H4 (cell line): ENCODE measurements at places on chromosomes 2 and 18.

DNA sequence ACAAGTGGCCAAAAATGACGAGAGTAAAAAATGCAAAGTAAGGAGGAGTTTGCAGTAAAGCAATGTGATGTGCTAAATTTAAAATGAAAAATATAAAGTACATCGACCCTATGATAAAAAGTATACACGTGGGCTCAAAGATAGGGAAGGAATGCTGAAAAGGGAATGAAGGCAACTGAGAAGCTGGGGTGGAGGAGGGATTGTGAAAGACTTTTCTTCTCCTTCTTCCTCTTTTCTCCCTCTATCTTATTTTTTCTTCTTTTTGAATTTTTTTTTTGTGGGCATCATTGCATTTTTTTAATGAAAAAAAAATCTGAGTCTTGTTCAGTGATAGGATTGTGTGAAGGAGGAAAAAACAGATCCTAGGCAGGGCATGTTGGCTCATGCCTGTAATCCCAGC lies 57.6 kb upstream of the STK17B start:
- DNase-seq: no peak

GRCh38 chr2:15810477-15811150 lies 129.7 kb upstream of the MYCN start:
- DNase-seq: no peak

DNA sequence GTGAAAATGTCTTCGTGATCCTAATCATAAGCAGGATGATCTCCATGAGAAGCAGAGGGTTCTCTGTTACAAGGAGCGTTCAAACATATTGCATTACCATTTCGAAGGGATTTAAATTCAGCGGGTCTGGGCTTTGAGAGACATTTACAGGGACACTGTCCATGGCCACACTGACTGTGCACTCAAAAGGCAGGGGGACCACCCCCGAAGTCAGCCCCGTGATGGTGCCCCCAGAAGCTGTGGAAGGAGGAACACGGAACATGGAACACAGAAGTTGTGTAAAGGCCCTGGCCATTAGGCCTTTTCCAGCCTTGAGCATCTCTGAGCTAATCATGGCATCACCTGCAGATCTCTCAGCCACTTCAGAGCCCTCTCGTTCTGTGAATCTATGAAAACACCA lies 268.4 kb upstream of the MYT1L start:
- no peak for DNase-seq

- no peak for DNase-seq
Observed at GRCh38 chr2:124120246-124120645, 95.2 kb downstream of the CNTNAP5 start.

GRCh38 chr2:222993920-222994650 lies 57.9 kb upstream of the KCNE4 start:
- peak; percentile 63 for DNase-seq

DNA sequence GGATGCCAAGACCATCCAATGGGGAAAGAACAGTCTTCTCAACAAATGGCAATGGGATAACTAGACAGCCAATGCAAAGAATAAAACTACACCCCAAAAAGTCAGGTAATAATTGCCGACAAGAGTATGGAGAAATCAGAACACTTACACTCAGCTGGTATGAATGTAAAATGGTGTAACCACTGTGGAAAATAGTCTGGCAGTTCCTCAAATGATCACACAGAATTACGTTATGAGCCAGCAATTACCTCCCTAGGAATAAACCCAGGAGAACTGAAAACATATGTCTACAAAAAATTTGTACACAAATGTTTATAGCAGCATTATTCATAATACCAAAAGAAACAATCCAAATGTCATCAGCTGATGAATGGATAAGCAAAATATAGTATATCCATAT lies 8.8 kb downstream of the IWS1 start:
- DNase-seq: no peak

DNA sequence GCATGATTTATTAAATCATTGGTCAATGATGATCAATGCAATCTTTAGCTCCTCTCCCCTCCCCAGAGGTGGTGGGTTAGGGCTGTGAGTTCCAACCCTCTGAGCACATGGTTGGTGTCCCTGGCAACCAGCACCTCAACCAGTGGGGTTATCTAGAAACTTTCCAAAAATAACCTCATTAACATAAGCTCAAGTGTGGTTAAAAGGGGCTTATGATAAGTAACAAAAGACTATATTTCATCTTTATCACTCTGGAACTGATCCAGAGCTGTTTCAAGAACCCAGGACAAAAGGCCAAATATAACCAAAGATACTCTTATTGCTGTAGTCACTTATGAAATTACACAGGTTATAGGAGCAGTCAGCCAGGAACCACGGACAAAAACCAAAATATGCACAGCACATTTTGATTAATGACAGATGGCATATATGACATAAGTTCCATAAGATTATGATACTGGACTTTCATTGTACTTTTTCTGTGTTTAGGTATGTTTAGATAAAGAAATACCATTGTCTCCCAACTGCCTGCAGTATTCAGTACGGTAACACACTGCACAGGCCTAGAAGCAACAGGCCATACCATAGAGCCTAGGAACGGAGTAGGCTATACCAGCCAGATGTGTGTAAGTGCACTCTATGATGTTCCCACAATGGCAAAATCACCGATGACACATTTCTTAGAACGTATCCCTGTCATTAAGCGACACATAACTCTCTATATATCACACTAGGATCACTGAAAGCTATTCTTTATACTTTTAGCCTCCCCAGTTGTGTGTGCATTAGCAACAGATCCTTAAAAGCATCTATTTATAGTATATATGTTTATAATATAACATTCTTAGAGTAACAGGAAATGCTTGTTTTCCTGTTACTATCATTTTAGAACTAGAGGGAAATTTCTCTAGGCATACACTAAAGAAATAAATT lies 31.9 kb downstream of the KIDINS220 start:
- no peak for DNase-seq

DNA sequence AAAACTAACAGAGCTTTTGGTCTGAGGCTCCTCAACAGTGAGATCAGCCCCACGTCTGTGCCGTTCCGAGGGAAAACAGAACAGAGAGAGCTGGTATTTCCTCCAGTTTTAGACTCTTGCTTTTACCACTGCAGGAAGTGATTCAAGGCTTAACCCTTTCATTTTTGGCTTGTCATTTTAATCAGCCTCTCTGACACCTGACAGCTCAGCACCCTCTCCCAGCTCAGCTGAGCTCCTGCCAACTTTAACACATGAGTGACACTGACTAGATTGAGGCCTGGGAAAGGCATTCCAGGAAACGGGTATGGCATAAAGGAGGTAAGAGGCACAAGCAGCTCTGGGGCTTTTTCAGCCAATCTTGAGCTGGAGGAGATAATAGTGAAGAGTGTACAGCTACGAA lies 239.4 kb upstream of the SKOR2 start:
- no peak for DNase-seq

DNA sequence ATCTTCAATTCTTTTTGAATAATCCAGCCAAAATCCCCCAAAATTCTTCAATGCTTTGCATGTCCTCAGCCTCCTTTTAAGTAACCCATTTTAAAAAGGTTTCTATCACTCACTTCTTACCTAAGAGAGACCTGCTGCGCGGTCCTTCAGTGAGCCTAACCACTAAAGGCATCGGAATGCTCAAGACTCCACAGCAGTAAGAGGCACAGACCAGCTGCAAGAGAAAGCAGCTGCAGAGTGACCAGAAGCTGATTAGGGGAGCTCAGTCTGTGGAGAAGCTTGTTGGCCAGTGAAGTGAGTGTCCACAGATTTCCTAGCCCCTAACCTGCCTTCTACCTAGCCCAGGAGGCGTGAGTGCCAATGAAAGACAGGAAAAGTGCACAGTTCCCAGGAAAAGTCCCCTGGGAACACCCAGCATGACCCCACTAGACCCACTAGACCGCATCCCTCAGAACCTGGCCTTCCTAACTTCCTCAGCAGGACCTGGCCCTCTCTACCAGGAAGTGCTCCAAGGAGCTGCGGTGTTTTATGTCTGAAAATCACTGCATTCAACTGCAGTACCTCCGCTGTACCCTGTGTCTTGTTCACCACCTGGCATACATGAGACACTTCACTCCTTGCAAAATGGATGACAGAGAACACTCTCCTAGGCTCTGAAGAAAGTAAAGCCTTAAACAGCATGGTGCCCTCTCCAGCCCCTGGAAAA lies 10.1 kb downstream of the MBOAT2 start:
- DNase-seq: no peak

- peak; percentile 26 for DNase-seq
Observed at GRCh38 chr18:11074889-11075288, 74.5 kb downstream of the PIEZO2 start.

GRCh38 chr18:32734442-32734841 lies 38.4 kb downstream of the KLHL14 start:
- no peak for DNase-seq

DNA sequence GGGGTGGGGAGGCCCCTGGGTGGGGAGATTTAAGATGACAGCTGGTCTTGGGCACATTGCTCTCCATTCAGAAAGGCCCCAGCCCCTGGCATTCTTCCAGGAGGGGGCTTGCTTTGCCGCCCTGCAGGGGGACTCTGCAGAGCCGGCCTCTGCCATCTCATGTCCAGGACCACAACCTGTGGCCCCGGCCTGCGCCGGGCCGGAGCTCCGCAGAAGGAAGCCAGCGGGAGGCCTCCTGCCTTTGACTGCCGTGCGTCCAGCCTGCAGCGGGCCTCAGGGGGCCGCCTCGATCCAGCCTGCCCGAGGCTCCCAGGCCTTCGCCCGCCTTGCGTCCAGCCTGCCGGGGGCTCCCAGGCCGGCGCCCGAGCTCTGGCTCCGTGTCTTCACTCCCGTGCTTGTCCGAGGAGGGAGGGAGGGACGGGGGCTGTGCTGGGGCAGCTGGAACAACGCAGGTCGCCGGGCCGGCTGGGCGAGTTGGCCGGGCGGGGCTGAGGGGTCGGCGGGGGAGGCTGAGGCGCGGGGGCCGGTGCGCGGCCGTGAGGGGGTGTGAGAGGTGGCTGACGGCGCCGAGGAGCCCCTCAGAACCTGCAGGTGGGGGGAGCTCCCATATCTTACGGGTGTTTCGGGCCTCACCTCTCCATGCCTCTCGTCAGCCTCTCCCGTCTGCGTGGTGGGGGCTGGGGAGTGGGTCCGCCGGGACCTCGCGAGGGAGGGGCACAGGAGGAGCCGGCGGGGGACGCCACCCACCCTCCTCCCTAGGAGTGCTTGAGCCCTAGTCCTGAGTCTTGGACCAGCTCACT lies 20.4 kb downstream of the GPC1 start:
- DNase-seq: no peak

DNA sequence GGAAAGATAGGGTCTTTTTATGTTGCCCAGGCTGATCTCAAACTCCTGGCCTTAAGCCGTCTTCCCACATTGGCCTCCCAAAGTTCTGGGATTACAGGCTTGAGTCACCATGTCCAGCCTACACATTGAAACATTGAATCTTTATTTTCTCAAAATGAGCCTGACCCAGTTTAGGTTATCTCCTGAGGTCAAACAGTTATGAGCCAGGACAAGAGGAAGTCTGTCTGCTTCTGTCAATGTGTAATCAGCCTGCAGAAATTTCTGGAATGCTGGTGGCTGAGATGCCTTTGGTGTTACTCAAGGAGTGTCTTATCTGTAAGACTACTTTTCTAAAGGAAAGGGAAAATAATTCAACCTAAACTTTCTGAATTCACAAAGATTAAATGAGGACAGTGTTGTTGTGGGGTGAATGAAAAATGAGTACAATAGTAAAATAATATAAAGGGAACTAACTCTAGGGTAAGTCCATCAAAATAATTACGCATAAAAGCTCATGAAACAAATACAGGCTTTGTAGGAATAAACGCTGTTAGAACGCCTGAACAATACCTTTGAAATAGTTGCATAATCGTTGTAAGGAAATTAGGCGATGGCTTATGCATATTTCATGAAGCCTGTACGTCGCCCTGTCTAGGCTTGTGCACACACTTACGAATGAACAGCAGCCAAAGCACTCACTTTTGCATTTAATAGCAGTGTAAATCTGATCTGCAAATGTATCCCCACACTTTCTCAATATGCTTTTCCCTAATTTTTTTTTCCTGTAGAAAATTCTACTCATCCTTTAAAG lies 260.8 kb downstream of the RDH14 start:
- peak; percentile 13 for DNase-seq

GRCh38 chr2:241891988-241892298 lies 22.4 kb downstream of the RTP5 start:
- DNase-seq: no peak

DNA sequence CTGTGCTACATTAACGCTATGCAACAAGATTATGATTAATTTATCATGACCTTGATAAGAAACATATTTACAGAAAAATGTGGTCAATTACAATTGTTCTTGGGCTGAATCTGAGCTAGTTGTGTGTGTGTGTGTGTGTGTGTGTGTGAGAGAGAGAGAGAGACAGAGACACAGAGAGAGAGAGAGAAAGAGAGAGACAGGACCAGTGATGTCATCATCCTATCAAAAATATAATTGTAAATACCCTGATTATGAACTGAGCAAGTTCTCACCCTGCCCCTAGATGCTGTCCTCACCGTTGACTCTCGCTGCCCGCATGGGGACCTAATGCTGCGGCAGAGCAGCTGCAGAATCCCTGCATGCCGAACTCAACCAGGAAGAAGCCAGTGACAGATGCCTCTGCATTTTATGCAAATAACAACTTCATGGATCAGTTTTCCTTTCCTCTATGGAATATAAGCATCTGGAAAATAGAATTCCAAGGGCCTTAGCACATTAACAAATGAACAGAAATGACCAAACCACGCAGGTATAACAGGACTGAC lies 512.5 kb downstream of the PLCL1 start:
- DNase-seq: no peak

DNA sequence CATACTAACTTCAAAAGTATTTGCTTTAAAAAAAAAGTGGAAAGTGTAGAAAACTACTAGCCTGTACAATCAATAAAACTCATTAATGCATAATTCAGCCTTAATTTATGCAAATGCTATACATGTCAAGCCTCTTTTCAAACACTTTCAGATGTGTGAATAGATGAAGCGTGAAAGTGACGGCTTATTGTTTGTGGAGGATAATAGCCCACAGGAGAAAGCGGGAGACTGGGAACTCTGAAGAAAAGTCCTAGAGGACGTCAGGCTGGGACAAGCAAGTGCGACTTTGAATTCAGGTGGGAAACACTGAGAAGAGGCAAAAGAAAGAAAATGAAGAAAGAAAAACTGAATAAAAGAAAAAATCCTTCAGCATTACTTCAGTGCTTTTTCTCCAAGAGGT lies 108.5 kb downstream of the STK39 start:
- DNase-seq: no peak

DNA sequence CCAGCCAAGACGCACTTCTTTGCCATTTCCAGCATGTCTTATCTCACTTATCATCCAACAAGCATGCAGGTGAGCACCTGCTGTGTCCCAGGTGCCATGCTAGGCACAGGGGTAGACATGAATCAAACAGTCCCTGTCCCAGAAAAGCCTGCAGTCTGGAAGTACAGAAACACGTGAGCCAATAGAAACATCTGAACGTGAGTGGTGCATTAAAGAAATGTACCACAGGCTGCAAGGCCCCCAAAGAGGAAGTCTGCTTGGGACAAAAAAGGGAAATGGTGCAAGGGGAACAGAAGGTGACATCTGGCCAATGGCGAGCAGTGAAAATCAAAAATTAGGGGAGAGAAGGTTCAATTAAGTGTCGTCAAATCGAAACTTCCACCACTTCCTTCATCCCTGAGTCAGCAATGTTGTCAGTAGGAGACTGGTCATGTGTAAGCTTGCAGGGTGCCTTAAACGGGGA lies 17.6 kb upstream of the TMEM247 start:
- no peak for DNase-seq
